Activated naive CD8-positive, alpha-beta T cell treated with anti-CD3 and anti-CD28 coated beads, Interleukin-2, amount 10 ng/mL, durations not matched to agents 7 days and 5 days (primary cell): ENCODE measurements at places on chromosomes 13 and 19. TPM values are rescaled to one million over a fixed set of nuclear protein-coding genes. Genes with fewer than 3 reads are reported as not detected.

Gene ZNF799
- 7.6 TPM for total RNA-seq

Gene RFPL4AL1
- not detected for total RNA-seq

Gene PLK5
- not detected for total RNA-seq

Gene ZNF556
- not detected for total RNA-seq

Gene GFY
- total RNA-seq: not detected
